ENCODE measurements at places on chromosomes 11 and 22.

GRCh38 chr11:111765320-111765983 is 737 bp downstream of the PPP2R1B start:
- DNase-seq, result no peak

GRCh38 chr11:133966921-133967598 is 10.3 kb upstream of the IGSF9B start:
- DNase-seq, result no peak

- no peak for DNase-seq
These were observed 1246.1 kb upstream of the TENM4 start for GRCh38 chr11:80686889-80687288.

DNA sequence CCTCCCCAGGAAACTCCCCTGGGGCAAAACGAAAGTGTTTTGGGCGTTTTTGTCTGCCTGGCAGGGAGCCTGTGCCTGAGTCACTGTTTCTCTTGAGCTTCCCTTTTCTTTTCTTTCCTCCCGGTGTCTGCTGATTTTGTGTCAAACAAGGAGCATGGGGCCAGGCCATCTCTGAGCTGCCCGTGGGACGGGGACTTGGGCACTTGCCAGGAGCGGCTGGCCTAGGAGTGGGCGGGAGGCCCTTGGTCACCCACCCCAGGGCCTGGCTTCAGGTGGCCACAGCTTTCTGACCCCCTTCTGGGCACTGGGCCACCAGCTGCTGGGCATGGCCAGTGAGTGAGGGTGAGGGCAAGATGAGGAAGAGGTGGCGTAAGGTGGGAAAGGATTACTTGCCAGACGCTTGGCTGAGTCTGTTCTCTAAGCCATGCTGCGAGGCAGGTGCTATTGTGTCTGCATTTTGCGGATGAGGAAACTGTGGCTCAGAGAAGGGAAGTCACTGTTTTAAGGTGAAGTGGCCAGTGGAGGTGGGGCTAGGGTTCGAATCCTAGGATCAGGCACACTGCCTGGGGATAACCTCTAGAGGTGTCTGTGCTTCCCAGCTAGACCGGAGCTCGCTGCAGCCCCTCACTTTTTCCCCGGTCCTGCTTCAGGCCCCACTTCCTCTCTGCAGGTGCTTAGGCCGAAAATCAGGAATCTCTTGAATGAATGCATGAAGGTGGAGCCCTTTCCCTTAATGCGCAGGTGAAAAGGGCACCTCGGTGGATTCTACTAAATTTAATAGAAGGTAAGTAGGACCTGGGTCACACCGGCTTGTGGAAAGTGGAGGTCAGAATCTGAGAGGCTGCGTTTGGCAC is 7.8 kb upstream of the NFAM1 start:
- peak; percentile 9 for DNase-seq

- DNase-seq, result no peak
These were observed 309.5 kb downstream of the CTTN start for GRCh38 chr11:70707821-70708220.

DNA sequence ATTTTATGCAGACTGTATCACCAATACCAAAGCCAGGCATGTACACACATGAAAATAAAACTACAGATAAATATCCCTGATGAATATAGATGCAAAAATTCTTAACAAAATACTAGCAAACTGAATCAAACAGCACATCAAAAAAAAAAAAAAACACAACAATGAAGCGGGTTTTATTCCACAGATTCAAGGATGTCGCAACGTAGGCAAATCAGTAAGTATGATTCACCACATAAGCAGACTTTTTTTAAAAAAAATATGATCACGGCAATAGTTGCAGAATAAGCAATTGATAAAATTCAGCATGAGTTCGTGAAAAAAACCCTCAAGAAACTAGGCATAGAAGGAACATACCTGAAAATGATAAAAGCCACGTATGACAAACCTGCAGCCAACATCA is 21.3 kb downstream of the OR51F1 start:
- DNase-seq, result peak; percentile 14

- DNase-seq, result no peak
These were observed 208.1 kb downstream of the CTTN start for GRCh38 chr11:70606248-70606950.

DNA sequence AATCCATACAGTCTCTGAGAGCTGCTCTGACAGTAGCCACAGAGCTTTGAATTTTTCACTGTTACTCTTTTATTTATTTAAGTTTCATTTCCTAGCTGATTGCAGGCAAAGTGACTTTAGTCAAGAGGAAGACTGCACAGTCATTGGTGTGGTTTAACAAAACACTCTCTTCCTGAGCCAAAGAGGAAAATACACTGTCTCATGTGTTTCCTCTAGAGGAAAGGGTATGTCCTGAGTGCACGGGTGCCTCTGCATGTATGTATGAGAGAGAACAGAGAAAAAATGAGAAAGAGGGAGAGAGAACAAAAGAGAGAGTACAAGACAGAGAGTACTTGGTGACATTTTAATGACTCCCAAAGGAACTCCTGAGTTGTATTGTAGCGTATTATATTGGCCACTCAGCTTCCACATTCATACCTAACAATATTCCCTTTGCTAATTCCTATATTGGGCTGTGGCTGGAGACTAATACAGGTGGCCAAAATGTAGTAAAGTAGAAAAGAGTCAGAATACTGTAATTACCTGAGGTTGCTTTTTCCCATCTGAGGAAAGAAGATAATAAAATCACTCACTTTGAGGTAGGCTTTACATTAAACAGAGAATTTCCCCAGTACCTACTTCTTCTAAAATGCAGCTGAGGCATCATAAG is at the start of gene OR4D9:
Gene OR4D9, plus strand, starts transcription at position 599 of the 649 bp plus-strand sequence. CDS start 3,374 bp downstream, outside the sequence.
- DNase-seq, result no peak
